ENCODE measurements at places on chromosomes 1 and 21.

- DNase-seq: no peak
Measured at GRCh38 chr1:205275916-205276688, 45.4 kb downstream of the NUAK2 start.

DNA sequence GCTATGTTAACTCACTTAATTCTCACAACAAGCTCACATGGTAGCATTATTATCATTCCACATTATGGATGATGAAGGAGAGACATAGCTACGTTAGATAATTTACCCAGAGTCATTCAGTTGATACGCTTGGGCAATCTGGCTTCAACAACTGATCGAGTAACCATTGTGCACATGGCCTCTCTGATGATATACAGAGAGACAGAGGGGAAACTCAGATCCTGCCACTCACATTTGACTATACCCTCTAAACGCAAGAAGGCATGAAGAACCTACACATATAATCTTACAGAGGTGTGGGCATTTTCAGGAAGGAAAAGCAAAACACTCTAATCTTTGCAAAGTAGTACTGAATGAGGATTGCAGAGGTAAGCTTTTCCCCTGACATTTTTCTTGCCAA, 360.1 kb downstream of the BARHL2 start:
- DNase-seq: no peak

GRCh38 chr1:183907070-183907469, 102.2 kb downstream of the RGL1 start:
- no peak for DNase-seq

DNA sequence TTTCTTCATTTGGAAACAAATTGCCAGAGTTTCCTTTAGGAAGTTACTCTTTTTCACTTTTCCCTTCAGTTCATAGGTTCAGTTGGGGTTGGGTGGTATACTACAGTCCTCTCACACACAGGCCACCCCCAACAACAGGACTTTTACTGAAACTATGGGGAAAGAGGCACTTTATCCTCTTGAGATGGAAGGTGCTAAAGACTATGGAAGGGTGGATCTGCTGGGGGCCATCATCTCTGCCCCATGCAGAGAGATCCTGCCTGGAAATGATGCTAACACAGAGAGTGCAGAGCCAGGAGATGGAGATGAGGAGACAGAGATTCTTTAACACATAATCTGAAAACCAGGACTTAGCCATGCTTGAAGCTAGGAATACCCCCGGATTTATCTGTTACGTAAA, 24.3 kb downstream of the ILDR2 start:
- DNase-seq: no peak

DNA sequence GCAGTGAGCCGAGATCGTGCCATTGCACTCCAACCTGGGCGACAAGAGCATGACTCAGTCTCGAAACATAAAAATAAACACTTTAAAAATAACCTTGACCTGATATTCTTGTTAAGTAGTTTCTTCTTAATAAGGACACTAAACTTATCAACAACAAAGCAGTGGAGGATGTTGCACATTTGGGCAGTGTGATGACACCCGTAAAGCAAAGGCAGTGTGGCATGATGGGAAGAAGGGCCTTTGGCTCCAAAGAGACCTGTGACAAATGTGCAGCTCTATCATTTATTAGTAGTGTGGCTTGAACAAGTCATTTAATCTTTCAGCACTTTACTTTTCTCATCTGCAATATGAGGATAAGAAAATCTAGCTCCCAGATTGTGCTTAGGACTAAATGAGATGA, 348.0 kb upstream of the PLD5 start:
- DNase-seq: no peak

DNA sequence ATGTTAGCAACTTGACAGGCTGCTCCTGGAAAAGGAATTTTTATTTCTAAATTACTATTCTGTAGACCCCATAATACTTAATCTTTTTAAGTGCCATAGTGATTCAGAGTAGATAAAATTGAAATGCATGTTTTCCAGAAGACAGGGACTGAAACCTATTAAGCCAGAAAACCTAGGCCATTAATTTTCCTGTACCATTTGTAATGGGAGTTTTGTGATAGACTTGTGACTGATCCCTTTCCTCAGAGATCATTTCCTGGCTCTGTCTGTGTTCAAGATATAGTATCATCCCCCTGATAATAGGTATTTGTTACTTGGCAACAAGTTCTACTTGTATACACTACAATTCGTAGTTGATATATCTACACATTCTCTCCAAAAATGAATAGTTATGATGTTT, 1609.8 kb downstream of the AMY1C start:
- DNase-seq: no peak

GRCh38 chr1:14713077-14713476, 114.6 kb downstream of the KAZN start:
- no peak for DNase-seq

DNA sequence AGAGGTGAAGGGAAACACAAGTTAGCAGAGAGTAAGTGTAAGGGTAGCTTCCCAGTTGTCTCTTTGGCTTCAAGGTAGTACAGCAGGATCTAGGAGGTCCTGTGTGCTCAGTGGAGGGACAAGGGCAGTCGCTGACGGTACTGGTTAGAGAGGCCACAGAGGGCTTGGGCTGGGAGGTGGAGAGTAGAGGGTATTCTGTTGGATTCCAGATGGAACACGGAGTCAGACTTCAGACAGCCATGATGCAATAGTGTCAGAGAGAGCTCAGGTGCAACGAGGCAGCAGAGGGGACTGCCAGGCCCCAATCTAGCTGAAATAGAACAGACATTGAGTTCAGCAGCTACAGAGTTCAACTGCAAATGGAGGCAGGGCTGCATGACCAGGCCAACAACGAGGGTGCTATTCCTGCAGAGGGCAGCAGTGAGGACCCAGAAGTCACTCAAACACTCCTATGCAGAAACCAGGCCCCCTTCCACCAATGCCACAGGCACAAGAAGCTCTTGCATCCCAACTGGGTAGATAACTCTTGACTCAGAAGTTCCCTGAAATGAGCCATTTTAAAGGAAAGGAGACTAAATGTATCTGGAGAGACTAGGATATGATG, 325.0 kb upstream of the ESRRG start:
- no peak for DNase-seq

DNA sequence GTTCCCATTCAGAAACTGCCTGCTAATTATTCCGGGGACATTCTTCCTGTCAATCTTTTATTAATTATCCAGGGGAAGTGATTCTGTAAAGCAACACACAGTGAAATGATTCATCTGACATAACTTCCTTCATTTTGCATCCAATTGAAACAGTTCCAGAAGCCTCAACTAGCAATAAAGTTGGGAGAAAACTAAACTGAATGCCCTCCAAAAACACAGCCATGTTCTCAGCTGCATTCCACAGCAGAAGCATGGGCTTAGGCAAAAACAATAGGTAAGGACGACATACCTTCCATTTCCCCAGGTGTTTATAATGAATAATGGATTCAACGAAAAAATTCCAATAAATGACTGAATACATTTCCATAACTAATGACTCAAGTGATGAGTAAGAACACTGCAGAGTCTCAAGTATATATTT, 36.9 kb upstream of the TARBP1 start:
- no peak for DNase-seq

DNA sequence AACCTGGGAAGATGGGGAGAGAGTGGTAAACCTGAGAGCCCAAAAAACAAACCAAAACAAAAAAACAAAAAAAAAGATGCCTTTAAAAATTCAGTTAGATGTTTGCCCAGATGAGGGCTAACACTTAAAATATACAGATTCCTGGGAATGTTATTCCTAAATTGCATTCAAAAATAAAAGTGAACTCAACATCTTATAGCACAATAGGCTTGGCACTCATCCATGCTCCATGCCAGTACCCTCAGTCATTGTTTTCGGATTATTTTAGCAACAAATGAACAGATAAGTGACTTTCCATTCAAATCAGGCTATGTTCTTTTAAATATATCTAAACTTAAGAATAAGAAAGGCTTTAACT, 3.7 kb downstream of the ATP1A1 start:
- DNase-seq: no peak

- DNase-seq: no peak
Measured at GRCh38 chr1:116201911-116202310, 90.7 kb downstream of the MAB21L3 start.

- no peak for DNase-seq
Measured at GRCh38 chr1:212545941-212546635, 62.5 kb upstream of the ATF3 start.

DNA sequence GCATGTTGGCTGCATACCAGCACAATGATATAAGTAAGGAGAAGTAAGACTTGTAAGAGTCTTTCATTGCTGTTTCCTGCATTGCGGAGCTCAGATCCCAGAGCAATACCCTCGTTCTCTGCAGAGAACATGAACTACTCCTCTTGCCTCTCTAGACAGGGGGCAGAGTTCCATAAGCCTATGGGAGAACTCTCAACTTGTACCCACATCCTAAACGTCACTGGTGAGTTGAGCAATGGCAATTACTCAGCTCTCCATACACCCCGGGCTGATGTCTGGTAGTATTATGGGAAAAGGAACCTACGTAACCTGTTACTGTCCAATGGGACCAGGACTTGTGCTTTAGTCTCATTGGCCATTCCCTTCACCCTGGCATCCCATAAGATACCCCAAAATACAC, 27.3 kb upstream of the ZNF496 start:
- no peak for DNase-seq

DNA sequence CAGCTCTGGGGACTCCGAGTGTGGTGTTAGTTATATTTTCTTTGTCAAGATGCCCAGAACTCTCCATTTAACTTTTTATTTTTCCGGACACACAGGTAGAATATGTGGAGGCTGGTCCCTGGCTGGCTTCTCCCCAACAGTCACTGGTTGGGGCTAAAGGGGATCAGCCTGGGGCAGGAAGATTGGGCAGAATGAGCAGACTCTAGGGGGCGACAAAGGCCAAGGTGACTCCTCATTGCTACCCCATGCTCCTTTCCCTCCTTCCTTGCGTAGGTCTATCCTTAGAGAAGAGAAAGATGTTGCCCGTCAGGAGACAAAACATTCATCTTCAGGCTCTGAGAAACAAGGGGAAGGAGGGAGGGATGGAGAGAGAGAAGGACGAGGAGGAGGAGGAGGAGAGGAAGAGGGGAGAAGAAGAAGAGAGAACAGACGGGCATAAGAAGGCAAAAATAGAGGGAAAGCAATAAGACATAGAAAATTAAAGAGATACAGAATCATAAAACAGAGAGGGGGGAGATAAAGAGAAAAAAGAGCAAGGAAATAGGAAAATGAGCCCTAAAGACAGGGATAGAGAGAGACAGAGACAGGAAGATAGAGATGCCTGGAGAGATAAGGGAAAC, 89.9 kb downstream of the FOXD2 start:
- DNase-seq: no peak

GRCh38 chr1:89125240-89125912, 538 bp downstream of the GBP2 start:
- no peak for DNase-seq

Data from right hindlimb (tissue), 1 donor.